OCI-LY7 (cell line): ENCODE measurements at places on chromosomes 5 and 9.
A peak's percentile ranks its signal among the peaks of the same experiment; 100 is the strongest.

DNA sequence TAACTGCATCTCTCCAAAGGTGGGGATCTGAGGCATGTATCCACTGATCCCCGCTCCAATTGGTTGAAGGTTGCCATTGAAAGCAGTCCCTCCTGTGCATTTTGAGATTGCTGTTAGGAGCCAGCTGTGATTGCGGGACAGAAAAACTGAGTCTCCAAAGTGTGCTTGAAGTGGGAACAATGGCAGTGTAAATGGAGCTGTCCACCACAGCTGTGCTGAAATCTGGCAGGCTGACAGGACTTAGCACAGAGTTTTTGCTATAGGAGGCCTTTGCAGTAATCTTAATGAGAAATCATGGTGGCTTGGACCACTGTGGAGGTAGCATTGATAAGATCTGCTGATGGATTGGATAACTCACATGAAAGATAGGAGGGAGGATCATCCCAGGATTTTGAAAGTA, 3.3 kb downstream of the RNF20 start:
- DNase-seq, result peak; percentile 10

GRCh38 chr9:136327304-136327974, at the start of gene GPSM1:
Gene GPSM1, plus strand, starts transcription at chr9:136327539. Its CDS starts 157 bp downstream, at chr9:136327696.
- no peak for DNase-seq

GRCh38 chr5:109929911-109930310, 240.2 kb downstream of the MAN2A1 start:
- DNase-seq, result no peak

DNA sequence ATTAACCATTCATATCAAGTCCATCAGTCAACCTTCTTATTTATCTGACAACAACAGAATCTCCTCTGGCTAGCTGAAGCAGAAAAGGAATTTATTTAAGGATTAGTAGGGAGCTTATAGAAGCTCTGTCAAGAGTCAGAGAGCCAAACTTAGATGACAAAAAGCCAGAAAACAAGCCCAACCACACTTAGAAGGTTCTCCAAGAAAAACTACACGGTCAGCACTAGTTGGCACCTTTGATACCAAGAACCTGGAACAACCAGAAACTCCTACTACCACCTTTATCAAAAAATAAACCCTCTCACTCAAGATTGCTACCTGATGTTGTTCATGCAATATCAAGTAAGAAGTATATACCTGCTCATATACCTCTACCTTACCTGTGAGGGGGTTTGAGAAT, 36.9 kb downstream of the RANBP6 start:
- DNase-seq, result no peak

DNA sequence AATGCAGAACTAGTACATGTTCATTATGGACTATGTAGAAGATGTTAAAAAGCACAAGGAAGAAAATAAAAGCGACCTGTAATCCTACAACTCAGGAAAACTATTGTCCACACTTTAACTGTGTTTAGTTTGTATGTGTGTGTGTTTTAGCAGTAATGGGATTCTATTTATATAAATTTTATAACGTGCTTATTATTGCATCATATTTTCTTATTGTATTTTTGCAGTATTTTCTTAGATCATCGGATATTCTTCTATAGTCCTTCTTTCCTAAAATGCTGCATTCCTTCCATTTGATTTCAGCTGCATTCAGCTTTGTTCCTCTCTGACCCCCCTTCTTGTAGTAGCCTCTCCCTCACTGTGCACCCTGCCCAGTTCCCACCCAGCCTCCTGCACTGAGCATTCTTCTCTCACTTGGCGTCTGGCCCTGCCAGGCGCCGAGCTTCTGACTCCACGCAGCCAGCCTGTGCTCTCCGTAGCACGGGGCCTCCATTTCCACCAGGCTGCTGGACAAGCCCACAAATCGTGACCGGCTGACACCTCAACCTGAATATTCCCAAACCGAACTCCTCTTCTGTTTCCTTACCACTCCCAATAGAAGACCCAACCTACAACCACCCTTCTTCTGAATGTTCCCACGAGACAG, 39.9 kb downstream of the MVB12B start:
- DNase-seq, result no peak

DNA sequence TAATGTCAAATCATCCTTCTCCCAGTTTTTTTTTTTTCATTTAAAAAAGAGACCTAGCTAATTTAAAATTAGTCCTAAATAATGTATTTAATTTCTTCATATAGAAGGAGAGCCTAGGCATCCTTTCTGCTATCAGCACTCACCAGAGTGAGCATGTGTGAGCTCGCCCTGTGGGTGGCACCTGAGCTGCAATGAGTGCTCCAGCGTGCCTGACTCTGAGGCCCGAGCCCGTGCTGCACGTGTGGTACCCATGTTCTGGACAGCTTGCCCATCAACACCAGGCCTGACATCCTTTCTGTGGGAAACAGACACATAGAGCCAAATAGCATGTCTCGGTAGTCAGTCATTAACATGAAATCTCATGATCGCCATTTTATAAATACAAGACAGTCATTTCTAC, 381.4 kb downstream of the DTWD2 start:
- no peak for DNase-seq

GRCh38 chr9:130949188-130950038, 10.4 kb upstream of the FIBCD1 start:
- DNase-seq, result no peak

GRCh38 chr9:35338086-35338485, 151.8 kb upstream of the RUSC2 start:
- no peak for DNase-seq

DNA sequence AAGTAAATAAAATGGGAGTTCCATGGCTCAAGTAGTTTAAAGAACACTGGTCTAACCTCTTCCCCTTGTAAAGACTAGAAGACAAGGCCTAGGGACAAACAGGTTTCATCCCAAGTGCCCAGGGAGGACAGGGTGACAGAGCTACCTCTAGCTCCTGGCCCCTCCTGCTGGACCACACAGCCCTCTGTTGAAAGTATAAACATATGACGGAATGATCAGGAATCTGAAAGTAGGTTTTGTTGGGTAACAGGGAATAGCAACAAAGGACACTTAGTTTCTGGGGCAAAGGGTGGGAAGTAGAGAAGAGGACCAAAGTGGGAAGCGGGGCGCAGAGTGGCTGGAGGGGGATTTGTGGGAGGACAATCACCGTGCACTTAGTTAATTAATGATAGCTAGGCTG, 67.0 kb upstream of the DAB2IP start:
- no peak for DNase-seq

- no peak for DNase-seq
Measured at GRCh38 chr5:129746876-129747275, 1.0 kb upstream of the MINAR2 start.
